ENCODE measurements at places on chromosomes 12 and 14.

- DNase-seq, result no peak
Observed at GRCh38 chr14:89728964-89729363, 225.6 kb downstream of the EFCAB11 start.

GRCh38 chr12:130463818-130464670 lies 126.4 kb downstream of the PIWIL1 start:
- DNase-seq, result no peak

GRCh38 chr12:114409852-114410600 lies 4.1 kb upstream of the TBX5 start:
- no peak for DNase-seq

GRCh38 chr14:76718306-76719040 lies 42.8 kb upstream of the VASH1 start:
- DNase-seq, result no peak

GRCh38 chr14:21891921-21892320 lies 218.3 kb upstream of the OR4E1 start:
- DNase-seq, result no peak

GRCh38 chr14:100654814-100655740 lies 67.9 kb upstream of the BEGAIN start:
- DNase-seq, result no peak

- DNase-seq, result no peak
Observed at GRCh38 chr14:90580377-90581335, 183.8 kb downstream of the CALM1 start.

- DNase-seq, result no peak
Observed at GRCh38 chr12:103809154-103809553, 31.9 kb downstream of the NT5DC3 start.

DNA sequence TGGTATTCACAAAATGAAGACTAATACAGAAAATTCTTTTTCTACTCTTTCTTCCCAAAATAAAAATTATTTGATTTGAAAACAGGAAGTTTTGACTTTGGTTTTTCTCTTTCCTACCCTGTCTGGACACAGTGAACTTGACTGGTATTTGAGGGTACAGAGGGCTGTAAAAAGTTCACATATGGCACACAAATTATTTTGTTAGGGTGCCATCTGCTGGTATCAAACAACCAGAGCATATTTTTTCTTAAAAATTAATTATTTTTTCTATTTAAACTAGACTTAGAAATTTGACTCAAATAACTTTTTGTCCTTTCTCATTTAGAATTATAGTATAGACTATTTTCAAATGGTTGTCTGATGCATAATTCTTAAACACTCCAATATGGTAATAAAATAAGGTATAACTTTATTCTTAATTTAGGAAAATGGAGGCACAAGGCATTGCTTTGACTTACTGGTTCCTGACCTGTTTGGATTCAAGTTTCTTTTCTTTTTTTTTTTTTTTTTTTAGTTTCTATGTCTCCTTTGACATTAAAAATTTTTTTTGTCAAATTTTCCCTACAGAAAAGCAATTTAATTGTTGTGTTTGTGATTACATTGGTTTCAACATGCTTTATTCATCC lies 390.6 kb downstream of the PRKD1 start:
- no peak for DNase-seq

DNA sequence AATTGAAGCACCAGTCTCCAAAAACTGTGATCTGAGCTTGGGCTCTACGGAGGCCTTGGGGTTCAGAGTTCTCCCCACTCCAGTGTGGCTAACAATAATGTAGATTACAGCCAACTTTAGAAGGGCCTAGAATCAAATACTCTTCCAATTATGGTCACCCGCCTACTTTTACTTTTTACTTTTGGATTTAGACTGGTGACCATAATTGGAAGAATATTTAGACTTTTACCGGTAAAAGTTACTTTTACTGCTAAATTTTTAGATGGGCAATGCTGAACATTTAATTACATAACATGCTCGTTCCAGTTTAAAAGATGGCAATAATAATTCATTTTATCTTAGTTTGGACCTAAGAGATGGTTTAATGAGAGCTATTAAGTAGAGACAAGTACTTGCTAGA lies 39.2 kb downstream of the PPTC7 start:
- DNase-seq, result no peak

DNA sequence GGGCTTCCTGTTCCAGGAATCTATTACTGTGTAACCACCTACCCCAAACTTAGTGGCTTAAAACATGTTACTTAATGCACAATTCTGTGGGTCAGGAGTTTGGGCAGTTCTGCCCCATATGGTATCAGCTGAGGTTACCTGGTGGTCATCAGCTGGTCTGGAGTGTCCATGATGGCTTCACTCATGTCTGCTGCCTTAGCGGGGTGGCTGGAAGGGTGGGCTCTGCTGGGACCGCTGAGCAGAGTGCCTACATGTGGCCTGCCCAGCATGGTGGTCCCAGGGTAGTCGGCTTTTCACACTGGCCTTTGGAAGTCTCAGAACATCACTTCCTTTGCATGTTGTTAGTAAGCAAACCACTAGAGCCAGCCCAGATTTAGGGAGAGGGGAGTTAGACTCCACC lies 53.9 kb downstream of the PELI2 start:
- no peak for DNase-seq

- DNase-seq, result no peak
Observed at GRCh38 chr12:52277486-52278245, 3.2 kb downstream of the KRT86 start.

GRCh38 chr12:98819821-98820404 lies 174.8 kb downstream of the APAF1 start:
- DNase-seq, result no peak

DNA sequence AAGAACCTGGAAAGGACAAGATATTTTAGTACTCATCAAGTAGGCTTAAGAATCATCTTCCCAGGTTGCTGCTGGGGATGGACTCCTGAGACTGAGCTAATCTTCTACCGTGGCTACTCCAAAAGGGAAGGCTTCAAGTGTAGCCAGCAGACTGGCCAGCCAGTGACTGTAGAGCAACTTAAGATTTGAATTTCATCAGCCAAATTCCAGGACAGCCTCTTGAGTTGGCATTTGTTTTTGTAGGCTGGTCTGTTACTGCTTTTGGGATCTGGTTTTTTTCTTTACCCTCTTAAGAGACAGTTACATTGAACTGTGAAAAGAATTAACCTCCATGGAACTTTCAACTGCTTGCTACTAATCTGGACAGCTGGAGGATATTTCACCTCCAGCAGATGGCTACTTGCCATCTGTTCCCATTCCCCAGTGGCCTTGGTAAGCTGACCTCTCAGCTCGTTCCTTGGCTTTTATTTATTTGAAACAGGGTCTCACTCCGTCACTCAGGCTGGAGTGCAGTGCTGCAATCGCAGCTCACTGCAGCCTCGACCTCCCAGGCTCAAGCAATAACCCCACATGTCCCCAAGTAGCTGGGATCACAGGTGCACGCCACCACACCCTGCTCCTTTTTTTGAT lies 20.7 kb downstream of the VTI1B start:
- DNase-seq, result no peak

GRCh38 chr12:109883461-109883860 lies 3.1 kb upstream of the GLTP start:
- DNase-seq, result no peak

DNA sequence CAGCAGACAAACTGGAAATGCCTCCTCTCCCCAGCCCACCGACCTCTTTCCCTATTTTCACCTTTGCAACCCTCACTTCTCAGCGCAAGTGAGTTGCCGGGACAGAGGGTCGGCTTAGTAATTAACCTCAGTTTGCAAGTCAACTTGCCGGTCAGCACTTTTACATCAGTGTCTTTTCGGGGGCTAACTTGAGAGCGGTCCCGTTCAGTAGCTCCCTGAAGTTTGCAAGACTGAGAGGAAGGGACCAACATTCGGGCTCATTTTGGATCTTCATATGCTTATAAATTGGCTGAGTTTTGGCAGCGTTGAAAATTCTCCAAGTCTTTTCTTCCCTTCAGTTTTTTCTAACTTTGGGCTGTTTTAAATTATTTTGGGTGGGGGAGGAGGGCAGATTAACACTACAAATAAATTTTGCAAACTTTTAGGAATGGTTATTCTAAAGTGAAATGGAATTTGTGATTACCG lies 846 bp downstream of the BRMS1L start:
- DNase-seq, result no peak

DNA sequence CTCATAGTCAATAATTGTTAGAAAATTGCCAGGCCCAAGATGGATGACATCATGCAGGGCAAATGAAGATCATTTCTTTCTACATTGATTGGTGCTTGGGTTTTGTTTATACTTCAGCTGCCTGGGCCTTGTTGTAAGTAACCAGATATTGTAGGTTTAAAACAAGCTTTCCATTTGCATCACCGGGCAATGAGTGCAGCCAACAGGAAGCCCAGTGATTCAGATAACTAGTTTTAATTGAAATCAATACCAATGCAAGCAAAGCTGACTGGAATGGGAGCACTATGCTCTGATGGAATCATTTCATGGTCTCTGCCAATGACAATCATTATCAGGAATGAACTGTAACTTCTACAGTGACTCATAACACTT lies 279.3 kb downstream of the DUSP6 start:
- no peak for DNase-seq

DNA sequence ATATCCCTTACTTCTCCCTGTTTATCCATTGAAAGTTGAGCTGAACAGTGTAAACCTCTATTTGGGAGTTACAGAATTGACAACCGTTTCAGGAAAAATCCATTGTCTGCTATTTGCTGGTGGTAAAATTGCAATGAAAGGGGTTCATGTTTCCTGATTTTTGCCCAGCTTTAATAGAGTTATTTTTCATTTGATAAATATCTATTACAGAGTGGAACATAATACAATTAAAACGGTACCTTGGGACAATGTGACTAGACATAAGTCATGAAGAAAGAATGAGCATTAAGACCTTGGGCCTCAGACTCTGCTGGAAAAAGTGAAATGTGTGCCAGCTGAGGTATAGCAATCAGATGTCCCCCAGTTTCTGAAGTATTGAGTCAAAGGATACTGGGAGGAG lies 13.1 kb downstream of the PTPRR start:
- no peak for DNase-seq

DNA sequence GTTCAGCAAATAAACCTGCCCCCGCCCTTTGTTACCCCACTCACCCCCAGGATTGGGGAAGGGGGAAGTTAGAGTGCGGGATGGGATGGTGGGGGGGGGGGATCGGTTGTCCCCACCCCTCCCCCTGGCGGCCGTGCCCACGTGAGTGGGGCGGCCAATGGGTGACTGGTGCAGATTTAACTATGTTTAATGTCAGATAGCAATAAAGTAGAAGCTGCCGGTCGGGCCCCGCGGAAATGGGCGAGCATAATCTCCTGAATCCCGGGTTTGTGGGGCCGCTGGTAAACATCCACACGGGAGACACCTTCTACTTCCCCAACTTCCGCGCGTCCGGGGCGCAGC lies at the start of gene HOXC12:
HOXC12 (plus strand) TSS at position 210 of the 342 bp plus-strand sequence; CDS start at position 237, 27 bp downstream.
- DNase-seq, result no peak

Data from esophagus squamous epithelium (tissue), 5 donors.